Activated CD4-positive, alpha-beta T cell treated with anti-CD3 and anti-CD28 coated beads for 24 hours (primary cell): ENCODE measurements at places on chromosomes 2 and 18.

GRCh38 chr18:12422936-12423335 is 15.2 kb downstream of the PRELID3A start:
- no peak for DNase-seq

DNA sequence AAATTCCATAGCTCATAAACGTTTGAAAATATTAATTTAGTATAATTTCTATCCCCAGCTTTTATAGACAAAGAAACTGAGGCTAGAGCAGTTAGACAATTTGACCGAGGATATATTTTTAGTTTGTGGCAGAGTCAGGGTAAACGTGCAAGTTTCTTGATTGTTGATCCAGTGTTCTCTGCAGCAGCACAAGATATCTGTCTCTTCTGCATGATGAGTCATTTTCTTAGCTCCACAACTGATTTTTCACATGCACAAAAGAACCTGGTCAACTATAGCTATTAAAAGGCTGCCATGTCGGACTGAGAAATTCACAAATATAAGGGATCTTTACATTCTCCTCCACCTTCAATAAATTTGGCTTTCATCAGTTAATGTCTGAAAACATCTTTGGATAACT is 143.4 kb upstream of the CYP26B1 start:
- no peak for DNase-seq

GRCh38 chr2:22086726-22087125 is 963.0 kb downstream of the TDRD15 start:
- DNase-seq = no peak

DNA sequence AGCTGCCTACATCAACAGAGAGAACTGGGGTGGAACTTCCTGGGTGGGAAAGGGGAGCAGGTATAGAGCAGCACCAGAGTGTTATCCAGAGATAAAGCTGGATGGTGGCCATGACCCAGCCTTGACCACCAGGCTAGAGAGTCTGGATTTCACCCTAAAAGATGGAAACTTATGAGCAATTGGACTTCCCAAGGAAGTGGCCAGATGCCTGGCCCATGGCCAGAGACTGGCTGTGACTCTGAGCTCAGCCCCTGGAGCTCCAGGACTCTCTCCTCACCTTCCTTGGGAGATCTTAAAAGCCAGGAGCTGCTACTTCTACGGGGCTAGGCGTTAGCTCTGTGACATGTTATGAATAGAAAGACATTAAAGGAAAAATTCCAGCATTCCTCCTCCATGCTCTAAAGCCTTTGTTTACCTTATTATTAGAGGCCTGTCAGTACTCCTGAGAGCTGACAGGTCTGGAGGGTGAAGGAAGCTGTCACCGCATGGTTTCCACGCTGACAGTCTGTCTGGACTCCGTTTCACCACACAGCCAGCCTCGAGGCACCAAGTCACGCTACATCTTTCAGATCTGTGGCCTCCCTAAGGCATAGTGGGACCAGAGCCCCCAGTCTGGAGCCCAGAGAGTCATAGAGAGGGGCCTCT is 260.0 kb upstream of the SIX2 start:
- DNase-seq = no peak

DNA sequence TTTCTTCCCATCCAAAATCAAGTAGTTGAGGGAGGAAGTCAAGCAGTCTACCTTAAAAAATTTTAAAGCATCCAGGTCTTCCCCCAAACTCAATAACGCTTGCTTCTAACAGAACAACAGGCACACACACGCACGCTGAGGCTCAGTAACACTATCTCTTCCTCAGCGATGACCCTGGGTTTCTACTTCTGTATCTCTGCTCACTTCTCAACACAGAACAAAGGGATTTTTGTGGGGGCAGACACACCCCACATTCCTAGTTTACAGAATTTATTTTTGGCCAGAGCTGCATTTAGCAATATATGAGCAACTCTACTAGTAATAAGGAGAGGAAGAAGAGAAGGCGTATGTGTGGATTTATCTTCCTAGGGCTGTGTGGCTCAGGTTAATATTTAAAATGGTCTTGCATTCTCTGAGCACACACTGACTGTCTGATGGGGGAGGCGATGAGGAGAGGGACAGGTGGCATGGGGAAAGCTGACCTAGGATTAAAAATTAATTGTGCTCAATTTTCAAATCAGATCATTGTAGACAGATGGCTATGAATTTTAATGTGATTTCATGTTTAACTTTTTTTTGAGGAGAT is 71.3 kb upstream of the PPM1B start:
- no peak for DNase-seq
